ENCODE measurements at places on chromosomes 7 and 10. TPM values are rescaled to one million over a fixed set of nuclear protein-coding genes. Genes with fewer than 3 reads are reported as not detected.

Gene EPHA1
- 1.2 TPM for total RNA-seq

Gene GRID2IP
- total RNA-seq: 0.15 TPM

Gene CNTNAP2
- not detected for total RNA-seq

Gene LRRC18
- not detected for total RNA-seq

Gene NEUROG3
- total RNA-seq: 0.23 TPM

Gene C10orf105
- 0.33 TPM for total RNA-seq

Gene HMX3
- not detected for total RNA-seq

Gene STK32C
- 18.2 TPM for total RNA-seq

Gene ADRB1
- total RNA-seq: 0.20 TPM

Gene IFIT1B
- total RNA-seq: not detected

Gene HTR7
- total RNA-seq: 0.08 TPM

Gene LIPK
- not detected for total RNA-seq

Gene SEMA3E
- not detected for total RNA-seq

Gene ASZ1
- not detected for total RNA-seq

Gene FAM237B
- not detected for total RNA-seq

Gene FAS
- total RNA-seq: 96.4 TPM

Gene ADRA2A
- total RNA-seq: not detected

Gene LOXL4
- not detected for total RNA-seq

Gene MYH16
- total RNA-seq: not detected

Gene SPAM1
- total RNA-seq: not detected

Gene PNLIPRP1
- total RNA-seq: not detected

Gene THSD7A
- total RNA-seq: not detected

Gene CALY
- not detected for total RNA-seq

Gene GATA3
- 112 TPM for total RNA-seq

Gene CTTNBP2
- not detected for total RNA-seq

Gene SKIDA1
- 0.38 TPM for total RNA-seq

Gene SPDYE9
- not detected for total RNA-seq

Data from activated CD4-positive, alpha-beta memory T cell treated with anti-CD3 and anti-CD28 coated beads, Interleukin-2, amount 10 ng/mL, durations not matched to agents 7 days and 5 days (primary cell).